ENCODE measurements at places on chromosomes 5 and 9.

DNA sequence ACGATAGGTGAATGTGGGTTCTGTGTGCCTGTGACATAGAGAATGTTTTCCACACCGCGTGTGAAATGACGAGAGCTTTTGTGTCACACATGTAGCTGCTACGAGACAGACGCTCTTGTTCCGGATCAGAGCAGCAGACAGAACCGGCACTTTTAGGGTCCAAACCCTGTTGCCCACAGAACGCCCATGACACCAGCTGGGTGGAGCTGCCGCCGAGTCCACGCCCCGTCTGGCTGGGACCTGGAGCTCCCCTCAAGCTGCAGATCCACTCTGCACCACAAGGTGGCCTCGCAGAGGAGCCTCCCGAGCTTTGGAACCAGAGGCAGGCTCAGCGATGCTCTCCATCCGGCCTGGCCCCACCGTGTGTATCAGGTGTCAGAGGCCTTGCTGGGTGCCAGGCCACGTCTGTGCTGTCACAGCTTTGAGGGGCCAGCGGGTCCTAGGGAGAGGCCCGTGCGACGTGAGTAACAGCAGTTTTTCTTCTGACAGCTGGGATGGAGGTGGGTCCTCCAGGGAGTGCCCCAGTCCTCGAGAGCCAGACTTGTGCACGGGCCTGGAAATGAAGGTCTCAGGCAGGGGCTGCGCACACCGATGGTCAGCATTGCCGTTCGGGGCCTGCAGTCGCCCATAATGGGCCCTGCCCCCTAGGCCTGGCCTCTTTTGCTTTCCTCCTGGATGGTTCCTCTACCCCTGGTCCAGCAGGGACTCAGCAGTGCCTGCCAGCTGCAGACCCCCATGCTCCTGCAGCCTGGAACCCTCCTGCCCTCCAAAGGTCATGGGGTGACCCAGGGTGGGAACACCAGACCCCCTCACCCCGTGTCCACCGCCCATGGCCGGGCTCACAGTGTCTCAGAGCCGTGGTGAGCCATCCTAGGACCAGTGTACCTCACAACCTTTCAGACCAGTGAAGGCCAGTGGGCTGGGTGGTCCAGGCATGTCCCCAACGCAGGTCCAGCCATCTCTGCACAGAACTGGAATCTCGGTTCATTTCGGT, 2.5 kb upstream of the LRRC14B start:
- DNase-seq, result peak; percentile 60

DNA sequence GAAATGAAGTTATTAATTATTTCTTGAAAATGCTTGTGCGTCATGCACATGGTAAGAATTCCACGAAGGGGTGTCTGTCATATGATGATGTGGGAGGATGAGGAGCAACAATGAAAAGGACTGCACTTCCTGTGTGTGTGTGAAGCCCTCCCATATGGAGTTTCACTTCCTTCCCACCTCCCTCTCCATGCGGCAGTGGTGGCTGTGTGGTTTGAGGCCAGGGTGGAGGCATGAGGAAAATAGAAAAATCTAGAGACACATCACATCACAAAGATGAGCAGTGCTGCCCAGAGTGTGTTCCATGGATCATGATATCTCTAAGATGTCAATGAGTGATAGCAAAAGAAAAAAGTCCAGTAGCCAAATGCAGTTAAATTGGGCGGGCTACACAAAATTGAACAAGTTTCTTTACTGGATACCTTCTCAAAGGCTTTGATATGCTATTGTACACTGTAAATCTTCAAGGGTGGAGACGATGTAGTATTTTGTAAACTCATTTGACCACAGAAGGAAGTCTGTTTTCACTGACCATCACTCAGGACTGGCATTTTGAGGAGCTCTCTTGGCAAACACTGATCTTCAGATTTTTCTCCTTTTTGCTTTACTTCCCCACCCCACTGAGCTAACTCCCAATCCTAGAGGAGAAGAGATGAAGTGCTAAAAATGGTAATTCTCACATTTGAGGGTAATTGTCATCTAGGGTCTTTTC, 55.7 kb upstream of the EQTN start:
- no peak for DNase-seq

DNA sequence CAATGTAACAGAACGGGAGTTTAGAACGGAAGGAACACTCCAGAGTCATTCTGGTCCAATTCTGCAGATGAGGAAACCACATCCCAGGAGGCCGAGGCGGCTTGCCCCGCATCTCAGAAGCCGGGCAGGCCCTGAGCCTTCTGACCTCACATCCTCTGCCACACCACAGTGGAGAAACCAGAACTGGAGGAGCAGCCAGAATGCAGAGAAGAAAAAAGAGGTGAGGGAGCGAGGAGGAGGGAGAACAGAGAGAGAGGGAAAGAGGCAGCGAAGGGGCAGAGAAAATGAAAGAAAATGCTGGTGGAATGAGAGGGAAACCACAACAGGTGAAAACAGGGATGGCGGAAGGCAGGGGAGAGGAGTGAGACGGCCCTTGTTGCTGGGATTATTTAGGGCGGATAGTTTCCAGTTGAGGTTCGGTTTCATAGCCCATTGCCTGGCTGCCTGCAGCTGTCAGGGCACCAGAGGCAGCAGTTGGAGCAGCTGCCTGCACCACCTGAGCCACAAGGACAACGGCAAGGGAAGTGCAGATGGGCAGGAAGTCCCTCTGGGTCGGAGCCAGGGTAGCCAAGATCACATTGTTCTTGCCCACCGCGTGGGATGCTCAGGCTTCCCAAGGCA, at the start of gene HMHB1:
HMHB1 (plus strand) TSS at position 77 of the 621 bp plus-strand sequence.
- no peak for DNase-seq

DNA sequence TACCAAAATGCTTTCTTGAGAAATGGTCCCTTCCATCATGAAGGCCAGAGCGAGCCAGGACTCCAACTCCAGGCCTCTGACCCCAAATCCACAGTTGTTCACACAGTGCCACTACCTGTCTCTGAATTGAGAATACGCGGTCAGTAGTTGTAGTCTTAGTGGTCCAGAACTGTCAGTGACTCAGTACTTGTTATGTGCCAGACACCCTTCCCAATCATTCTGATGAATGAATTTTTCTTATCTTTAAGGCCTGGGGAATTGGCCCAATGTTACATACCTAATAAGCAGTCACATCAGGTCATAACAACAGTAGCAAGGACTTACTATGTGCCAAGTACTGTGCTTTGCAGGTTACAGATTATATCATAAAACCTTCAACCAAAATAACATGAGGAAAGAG, 72.7 kb upstream of the RARS1 start:
- DNase-seq, result no peak

DNA sequence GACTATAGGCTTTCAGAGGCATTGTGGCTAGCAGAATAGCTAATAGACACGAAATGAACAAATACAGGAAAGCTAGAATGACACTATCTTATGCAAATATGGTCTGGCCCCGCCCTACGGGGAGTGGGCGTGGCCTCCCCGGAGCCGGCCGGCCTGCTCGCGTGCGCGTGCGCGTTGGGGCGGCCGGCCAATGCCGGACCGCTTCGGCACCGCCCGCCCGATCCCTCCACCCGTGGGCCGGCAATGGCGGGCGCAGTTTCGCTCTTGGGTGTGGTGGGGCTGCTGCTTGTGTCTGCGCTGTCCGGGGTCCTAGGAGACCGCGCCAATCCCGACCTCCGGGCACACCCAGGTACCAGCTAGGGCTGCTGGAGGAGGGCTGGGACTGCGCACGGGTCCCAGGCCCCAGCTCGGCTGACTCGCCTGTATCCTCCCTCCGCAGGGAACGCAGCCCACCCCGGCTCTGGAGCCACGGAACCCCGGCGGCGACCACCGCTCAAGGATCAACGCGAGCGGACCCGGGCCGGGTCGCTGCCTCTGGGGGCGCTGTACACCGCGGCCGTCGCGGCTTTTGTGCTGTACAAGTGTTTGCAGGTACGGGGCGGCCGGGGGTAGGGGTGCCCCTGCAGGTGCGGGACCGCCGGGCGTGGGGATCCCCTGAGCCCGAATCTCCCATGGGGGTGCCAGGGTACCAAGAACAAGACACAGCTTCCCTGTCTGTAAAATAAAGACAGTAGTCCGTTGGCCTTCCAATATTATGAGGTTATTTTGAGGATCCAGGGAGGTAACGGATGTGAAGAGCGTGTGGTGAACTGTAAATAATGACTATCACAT, at the start of gene CCDC107:
CCDC107 (plus strand) TSS at position 156 of the 831 bp plus-strand sequence; CDS start at position 244, 88 bp downstream.
- DNase-seq, result peak; percentile 72

GRCh38 chr5:96408841-96409538, 24.1 kb downstream of the PCSK1 start:
- DNase-seq, result no peak

DNA sequence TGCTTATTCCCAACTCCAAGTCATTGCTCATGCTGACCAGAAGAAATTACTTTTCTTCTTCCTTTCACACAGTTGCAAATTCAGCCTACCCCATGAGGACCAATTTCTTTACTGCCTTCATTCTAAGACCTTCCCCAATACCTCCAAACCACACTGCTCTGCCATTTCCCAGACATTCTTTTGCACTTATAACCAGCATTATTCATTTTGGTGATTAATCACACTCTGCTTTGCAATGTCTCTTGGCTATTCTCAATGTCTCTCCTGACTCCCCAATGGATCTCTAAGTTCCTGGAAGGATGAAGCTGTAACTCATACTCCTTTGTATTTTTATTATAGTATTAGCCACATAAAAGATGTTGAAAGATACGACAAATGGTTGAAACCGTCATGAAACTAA, 105.7 kb upstream of the RANBP3L start:
- DNase-seq, result no peak

GRCh38 chr5:157518963-157519362, 56.6 kb downstream of the ADAM19 start:
- DNase-seq, result no peak

- no peak for DNase-seq
Observed at GRCh38 chr9:109482391-109482916, 15.7 kb downstream of the PTPN3 start.

DNA sequence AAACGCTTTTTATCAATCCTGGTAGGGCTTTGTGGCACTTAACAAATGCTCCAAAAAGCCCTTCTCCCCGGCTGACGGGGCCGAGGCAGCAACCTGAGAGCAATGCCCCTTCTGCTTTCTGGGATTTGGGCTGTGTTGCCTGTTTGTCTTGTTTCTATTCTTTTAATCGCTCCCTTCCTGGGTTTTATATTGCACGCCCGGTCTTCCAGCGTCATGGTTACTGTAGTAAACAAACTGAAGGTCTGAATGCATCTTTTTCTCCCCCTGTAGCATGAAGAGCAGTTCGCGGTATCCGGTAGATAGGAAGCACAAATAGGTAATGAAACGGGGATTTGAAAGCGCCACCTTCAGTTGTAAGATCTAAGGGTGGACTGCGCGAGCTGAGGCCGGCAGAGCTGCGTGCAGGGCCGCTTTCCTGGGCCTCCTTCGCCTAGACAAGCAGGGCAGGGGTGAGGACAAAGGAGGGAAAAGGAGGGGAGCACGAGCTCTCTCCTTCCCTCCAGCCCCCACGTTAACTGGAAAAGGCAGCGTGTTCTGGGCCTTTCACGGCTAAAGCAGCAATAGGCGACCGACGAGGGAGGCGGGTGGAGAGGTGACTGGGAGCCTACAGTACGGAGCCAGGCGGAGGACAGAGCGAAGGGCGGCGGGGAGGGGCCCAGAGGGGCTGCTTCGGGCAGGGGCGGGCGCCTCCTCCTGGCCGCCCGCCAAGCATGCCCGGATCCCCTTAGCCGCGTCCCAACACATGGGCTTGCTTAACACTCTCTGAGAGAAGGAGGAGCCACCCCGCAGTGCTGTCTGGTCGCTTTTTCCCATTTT, 49.3 kb upstream of the ZNF366 start:
- no peak for DNase-seq

DNA sequence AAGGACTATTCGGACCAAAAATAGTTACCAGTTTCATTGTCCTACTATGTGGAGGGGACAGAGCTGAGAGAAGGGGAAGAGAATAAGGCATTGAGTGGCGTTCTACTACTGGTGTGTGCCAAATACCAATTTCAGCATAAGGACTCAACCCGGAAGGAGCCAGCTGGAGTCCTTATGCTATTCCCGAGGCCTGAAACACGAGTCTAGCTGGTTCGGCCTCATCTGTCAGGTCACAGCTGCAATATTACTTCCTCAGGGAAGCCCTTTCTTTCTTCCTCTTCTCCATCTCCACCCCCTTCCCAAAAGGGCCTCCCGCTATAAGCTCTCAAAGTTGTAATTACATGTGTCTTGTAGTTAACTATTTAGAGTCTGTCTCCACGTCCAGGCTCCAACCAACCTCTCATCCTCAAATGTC, 20.5 kb upstream of the FER start:
- DNase-seq, result no peak

DNA sequence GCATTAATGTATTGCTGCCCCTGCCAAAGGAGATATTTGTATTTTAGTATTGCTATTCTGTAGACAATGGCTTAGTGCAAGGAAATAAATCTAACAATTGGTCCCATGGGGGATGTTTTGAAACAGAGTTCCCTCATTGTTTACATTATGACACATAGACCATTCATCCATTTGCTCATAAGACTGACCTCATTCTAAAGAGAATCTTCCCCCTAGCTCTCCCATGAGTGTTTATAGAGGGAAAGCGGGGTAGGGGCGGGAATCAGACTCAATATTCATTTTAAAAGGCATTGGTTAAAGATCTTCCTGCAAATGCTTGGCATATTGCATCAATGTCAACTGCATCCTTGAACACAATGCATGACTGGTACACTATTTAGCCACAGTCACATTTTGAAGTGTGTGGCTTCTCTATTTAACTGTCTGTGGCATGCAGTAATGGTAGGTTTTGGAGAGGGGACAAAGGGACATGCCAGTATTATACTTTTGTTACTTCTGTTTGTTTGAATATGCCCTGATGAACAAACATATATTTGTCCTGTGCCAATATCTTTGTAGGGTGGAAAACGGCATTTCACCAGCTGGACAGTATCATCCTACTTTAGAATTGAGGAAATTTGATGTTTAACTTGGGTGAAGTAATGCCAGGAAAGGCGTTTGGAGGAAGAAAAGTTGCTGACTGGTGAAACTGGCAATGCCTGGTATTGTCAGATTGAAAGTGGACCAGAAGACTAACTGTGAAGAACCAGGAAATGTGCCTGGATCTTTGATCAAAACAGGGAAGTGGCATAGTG, 84.1 kb upstream of the MEGF10 start:
- no peak for DNase-seq

DNA sequence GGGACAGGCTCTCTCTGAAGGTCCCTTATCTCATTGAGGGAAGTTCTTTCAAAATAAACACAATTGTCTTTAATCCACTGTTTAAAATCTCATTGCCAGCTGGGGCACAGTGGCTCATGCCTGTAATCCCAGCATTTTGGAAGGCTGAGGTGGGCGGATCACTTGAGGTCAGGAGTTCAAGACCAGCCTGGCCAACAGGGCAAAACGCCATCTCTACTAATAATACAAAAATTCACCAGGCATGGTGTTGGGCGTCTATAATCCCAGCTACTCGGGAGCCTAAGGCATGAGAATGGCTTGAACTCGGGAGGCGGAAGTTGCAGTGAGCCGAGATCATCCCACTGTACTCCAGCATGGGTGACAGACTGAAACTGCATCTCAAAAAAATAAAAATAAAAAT, 8.3 kb upstream of the NDFIP1 start:
- DNase-seq, result no peak

All from stimulated activated CD8-positive, alpha-beta memory T cell treated with anti-CD3 and anti-CD28 coated beads, Interleukin-15, amount 100 ng/mL, for 24 hours (primary cell).